Peyer's patch (tissue), 4 donors: ENCODE measurements at places on chromosomes 12 and 14. TPM values are rescaled to one million over a fixed set of nuclear protein-coding genes. Genes with fewer than 3 reads are reported as not detected.

The DEPDC4 gene
- total RNA-seq = not detected

The PLEKHD1 gene
- not detected for total RNA-seq

The SIX6 gene
- total RNA-seq = not detected

The PRPH gene
- total RNA-seq = 8.8 TPM

The RND1 gene
- 2.2 TPM for total RNA-seq

The HOXC5 gene
- total RNA-seq = not detected

The MANSC1 gene
- not detected for total RNA-seq

DNA sequence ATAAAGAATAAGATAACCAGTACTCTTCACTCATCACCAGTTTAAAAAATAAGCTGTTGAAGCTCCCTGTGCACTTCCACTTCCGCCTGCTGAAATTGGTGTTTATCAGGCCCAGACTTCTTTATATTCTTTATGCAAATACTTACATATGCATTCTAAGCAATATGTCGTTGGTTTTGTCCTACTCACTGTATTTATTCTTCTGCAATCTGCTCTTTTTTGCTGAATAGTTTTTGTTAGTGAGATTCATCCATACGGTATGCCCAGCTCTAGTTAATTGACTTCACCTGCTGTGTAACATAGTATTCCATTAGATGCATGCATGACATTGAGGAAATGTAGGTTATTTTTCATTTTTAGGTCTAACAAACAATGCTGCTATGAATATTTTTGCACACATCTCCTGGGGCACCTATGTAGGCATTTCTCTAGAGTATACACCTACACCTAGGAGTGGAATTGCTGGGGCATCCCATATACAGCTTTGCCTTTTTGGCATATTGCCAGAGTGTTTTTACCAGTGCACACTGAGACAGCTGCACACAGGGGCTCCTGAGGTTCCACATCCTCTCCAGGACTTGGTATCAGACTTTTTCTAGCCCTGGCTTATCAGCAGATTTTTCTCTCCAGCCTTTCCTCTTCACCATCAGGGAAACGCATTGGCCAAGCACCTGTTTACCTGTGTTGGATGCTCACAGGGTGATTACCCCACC, 1.0 kb upstream of the NRIP2 start:
- H3K4me3 ChIP-seq = no peak overlapping the region
- no peak for DNase-seq
- no peaks in the 10 kb centered on the region for H3K4me1 ChIP-seq
- H3K27ac ChIP-seq = no peak overlapping the region
- H3K27me3 ChIP-seq = no peaks in the 10 kb centered on the region

GRCh38 chr14:24911324-24912109, 138.4 kb downstream of the STXBP6 start:
- no peaks in the 10 kb centered on the region for H3K36me3 ChIP-seq
- no peak overlapping the region for H3K27ac ChIP-seq
- H3K4me1 ChIP-seq = no peaks in the 10 kb centered on the region
- no peak for DNase-seq
- H3K4me3 ChIP-seq = no peak overlapping the region

GRCh38 chr12:95733141-95733825, 57.3 kb downstream of the NTN4 start:
- no peaks in the 10 kb centered on the region for H3K27me3 ChIP-seq
- no peak overlapping the region for H3K4me3 ChIP-seq
- no peaks in the 10 kb centered on the region for H3K36me3 ChIP-seq
- H3K4me1 ChIP-seq = no peaks in the 10 kb centered on the region
- DNase-seq = no peak

GRCh38 chr12:14668591-14668990, 27.8 kb downstream of the GUCY2C start:
- DNase-seq = no peak
- H3K4me1 ChIP-seq = no peaks in the 10 kb centered on the region
- H3K36me3 ChIP-seq = peaks cover 26% of the 10 kb centered on the region
- H3K27ac ChIP-seq = no peak overlapping the region
- no peaks in the 10 kb centered on the region for H3K27me3 ChIP-seq

- H3K4me1 ChIP-seq = peaks cover 35% of the 10 kb centered on the region
- H3K27me3 ChIP-seq = no peaks in the 10 kb centered on the region
- DNase-seq = no peak
- peak overlapping the region; percentile 40 for H3K27ac ChIP-seq
Observed at GRCh38 chr12:124454735-124455134, 112.7 kb downstream of the NCOR2 start.

DNA sequence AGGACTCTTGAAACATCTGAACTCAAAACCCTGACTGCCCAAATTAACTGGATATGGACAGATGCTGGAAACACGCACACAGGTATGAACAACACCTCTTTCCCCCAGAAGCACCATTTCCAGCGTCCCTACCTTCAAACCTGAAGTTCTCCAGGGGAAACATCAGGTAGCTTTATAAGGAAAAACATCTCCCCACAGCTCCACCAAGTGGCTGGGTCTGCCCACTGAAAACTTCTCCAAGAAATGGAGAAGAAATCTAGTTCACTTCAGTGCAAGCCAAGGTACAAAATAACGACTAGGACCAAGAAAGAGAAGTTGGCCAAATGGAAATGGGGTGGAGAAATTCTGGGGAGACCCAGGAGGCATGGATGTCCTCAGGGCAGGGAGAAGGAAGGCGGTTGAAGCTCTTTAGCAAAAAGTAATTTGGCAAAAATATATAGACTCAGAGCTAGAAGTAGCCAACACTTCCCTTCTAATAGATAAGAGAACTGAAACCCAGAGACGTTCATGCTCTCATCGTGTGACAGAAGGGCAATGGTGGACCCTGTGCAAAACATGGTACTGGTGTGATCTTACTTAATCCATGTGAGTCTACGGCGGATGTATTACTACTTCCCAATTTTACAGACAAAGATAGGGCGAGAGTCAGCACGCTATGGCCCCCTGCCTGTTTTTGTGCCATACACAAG, 10.5 kb upstream of the NUAK1 start:
- H3K36me3 ChIP-seq = no peaks in the 10 kb centered on the region
- H3K4me1 ChIP-seq = peaks cover 3% of the 10 kb centered on the region
- H3K27ac ChIP-seq = no peak overlapping the region

DNA sequence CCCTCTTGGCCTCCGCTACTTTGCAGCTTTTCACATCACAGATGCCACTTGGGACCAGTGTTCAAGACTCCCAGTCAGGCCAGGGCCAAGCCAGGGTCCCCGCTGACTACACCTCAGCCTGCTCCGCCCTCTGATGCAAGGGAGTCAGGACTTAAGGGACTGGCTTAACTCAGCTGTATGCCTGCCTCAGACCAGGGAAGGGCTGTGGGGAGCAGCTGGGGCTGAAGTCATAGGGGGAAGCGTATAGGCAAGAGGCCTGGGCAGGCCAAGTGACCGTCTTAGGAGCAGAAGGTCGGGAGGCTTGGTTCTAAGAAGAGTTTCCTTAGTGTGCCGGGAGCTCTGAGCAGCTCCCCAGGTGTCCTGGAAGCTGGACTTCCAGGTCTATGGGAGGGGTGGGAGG, 21.9 kb downstream of the KDM2B start:
- H3K27ac ChIP-seq = no peak overlapping the region
- DNase-seq = no peak
- no peaks in the 10 kb centered on the region for H3K27me3 ChIP-seq
- H3K4me3 ChIP-seq = no peak overlapping the region
